ENCODE measurements at places on chromosomes 12 and 14.

GRCh38 chr14:104664107-104664506 is 25.3 kb upstream of the INF2 start:
- DNase-seq = no peak

DNA sequence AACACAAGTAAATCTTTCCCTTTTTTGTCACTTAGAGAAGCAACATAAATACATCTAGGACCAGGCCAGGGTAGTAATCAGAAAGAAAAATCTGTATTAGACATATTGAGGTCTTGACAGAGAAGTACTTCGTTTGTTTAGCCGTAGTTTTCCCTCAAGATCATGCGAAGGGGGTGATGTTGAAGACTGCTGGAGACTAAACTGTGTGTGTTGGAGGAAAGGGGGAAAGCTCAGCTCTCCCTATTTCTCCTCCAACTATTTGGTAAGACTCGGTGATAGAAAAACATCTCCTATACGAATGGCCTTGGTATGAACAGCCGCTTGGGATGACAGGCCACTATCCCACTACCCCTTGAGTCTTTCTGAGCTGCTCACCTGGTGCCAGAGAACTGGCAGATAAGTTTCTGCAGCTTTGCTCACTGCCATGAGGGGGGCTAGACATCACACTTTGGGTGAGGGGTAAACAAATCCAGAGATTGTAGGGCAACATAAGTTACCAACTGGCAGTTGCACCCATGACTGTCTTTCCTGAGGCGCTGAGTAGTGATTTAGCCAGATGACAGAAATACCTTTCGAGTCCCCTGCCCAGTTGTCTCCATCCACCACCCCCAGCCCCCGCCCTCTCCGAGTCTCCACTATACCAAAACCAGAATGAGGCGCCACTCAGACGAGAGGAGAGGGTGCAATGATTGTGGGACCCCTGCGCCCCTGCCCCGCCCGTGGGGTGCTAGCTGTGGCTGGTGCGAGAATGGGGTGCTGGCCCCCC is 685 bp downstream of the VAMP1 start:
- no peak for DNase-seq

DNA sequence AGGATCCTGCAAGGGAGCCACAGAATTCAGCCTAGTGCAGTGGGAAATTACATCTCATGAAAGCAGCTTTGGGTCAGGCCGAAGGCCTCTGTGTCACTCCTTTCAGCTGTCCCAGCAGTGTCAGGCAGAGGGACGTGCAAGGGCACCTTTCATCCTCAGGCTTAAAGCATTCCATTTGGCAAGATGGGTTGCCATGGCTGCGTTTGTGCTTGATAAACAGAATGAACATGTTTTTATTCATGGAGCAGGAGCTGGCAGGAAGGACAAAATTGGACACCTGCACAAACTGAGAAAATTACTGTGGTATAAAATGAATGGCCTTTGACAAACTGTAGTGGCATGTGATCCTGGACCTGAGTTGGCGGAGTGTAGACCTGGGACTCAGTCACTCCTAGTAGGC is 29.4 kb downstream of the ACAD10 start:
- DNase-seq = no peak

GRCh38 chr12:49502590-49502989 is 36.2 kb upstream of the KCNH3 start:
- peak; percentile 55 for DNase-seq

DNA sequence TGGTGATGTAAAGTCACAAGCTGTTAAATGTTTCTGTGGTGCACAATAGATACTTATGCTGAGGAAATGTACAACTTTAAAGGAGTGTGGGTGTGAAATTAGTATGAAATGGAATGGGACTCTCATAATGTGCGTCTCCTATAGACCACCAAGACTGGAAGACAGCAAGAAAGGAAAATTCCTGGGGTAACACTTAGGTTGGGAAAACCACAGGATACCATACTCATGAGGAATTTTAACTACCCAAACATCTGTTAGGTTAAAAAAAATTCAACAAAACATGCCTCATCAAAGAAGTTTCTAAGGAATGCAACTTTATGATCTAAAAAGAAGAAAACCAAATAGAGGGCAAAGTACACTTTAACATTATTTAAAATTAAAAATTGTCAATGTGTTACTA is 113.7 kb upstream of the MYF6 start:
- peak; percentile 64 for DNase-seq

GRCh38 chr14:96091941-96092411 is 52.8 kb downstream of the C14orf132 start:
- DNase-seq = peak; percentile 43

DNA sequence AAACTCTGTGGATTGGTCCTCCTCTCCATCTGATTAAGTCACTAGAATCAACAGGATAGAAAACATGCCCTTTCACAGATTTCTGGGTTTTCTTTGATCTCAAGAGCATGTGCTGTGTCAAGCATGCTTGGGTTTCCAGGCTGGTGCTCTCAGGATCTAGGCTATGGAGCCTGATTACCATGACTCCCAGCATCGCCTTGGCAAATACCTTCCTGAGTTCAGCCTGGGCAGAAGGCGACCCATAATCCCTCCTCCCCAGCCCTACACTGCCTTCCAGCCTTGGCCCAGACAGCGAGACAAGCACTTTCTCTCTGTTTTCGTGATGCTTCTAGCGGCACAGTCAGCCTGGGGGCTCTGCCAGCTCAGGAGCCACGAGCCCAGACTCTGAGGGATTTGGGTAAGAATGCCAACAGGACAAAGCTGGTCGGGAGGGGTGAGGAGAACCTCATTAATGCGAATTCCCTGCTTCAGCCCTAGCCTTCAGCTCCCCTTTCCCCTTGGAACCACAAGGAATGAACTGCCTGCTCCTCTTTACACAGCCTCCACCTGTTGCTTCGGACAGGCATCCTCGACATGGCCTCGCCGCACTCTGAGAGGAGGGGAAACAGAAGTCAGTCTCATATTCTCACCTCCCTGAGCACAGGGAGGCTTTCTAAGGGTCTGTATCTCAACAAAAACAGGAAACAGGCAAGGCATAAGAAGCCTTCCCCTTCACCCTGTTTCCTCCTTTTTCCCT is 227.1 kb downstream of the MSRB3 start:
- DNase-seq = no peak

DNA sequence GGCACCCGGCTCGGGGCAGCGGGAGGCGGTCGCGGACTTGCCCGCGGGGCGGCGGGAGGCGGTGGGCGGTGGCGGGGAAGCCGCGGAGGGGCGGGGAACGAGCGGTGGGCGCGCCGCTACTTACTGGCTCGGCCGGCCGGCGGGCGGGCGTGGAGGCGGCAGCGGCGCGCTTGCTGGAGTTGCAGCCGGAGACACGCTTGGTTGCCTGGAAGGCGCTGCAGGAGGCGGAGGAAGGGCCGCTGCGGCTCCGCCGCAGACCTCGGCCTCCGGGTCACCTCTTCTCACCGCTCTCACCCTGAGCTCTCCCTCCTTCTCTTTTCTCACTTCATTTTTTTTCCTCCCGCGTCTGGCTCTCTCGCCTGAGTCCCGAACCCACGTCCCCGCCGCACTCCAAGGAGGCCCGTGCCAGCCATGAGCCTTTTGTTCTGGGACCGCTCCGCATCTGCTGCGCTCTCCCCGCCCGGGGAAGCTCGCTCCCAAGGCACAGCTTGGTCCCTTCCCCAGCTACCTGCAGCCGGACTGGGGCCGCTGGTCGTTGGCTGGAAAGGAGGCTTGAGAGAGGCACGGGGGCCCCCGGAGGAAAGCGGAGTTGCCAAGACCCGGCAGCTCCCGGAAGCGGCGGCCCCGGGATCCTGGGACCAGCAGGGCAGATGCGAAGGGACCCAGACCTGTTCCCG is 592 bp upstream of the KCNK10 start:
- no peak for DNase-seq

GRCh38 chr12:122096014-122096413 is 17.5 kb downstream of the MLXIP start:
- DNase-seq = no peak

DNA sequence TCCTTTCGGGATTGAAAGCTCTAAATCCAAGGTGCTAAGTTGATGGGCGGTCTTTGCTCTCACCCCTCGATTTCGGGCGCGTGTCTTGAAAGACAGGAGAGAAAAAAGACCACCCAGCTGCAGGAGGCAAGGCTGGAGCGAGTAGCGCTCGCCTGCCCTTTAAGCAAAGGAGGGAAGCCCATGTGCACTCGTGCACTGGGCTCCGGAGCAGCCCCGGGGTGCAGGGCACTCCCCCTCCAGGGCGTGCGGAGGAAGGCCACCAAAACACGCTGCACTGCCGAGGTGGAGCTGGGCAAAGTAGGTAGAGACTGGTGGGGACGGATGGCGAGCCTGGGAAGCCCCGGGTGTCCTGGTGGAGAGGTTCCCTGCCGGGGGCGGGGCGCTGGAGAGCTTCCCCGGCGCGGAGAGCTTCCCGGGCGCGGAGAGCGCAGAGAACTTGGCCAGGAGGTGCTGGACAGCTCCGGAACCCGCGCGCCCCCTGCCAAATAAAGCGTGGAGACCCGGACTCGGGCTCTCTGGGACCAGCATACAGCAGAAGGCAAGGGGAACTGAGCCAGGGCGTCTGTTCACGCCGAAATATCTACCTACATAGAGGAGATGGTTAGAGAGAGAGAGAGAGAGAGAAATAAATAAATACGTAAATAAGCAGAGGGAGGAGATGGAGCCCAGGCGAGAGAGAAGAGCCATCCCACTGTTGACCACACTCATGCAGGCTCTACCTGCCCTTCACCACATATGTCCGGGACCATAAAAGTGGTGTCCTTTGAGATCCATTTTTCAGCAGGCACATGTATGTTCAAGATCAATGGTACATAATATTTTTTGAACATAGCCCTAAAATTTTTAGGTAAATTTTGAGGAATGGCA is 662 bp upstream of the NELL2 start:
- peak; percentile 8 for DNase-seq

GRCh38 chr12:19515179-19515578 is 75.9 kb downstream of the AEBP2 start:
- DNase-seq = no peak

GRCh38 chr12:96773031-96773430 is 134.0 kb upstream of the NEDD1 start:
- DNase-seq = no peak

- DNase-seq = no peak
These were observed 24.4 kb downstream of the ADCY6 start for GRCh38 chr12:48764521-48764920.

DNA sequence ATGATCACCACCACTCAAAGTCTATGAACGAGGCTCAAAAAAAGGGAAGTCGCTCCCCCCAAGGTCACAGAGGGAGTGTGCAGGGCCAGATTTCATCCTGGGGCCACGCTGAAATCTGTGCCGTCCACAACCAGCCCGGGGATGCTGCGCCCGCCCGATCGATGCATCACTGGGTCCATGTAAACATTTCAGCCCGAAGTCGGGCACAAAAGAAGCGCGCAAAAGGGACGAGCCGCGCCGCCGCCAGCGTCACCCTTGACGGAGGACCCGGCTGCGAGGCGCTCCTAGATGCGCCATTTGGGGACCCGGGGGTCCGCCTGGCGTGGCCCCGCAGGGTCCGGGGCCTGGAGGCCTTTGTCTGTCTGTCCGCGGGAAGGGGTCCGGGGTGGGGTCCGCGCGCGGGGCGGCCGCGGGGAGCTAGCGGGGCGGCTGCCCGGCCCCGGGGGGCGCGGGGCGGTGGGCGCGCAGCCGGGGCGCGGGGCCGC is 503 bp downstream of the FBXO21 start:
- DNase-seq = peak; percentile 21

GRCh38 chr12:63863658-63864453 is 19.4 kb downstream of the SRGAP1 start:
- DNase-seq = no peak

DNA sequence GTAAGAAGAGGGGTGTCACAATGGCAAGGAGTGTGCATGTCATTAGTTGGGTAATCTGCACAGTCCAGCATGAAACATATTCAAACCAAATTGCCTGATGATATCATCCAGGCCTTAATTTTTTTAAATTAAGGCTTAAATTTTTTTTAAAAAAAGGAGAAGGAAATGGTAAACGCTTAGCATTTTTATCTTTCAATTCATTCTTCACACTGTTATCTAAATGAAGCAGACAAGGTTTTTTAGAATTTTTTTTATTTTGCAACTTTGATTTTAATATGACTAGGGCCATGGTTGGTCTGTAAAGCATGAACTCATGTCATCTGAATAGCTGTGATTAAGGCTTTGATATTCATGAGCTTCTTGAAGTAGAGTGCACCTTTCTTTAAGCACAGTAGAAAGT is 362.5 kb downstream of the SYT1 start:
- DNase-seq = no peak

DNA sequence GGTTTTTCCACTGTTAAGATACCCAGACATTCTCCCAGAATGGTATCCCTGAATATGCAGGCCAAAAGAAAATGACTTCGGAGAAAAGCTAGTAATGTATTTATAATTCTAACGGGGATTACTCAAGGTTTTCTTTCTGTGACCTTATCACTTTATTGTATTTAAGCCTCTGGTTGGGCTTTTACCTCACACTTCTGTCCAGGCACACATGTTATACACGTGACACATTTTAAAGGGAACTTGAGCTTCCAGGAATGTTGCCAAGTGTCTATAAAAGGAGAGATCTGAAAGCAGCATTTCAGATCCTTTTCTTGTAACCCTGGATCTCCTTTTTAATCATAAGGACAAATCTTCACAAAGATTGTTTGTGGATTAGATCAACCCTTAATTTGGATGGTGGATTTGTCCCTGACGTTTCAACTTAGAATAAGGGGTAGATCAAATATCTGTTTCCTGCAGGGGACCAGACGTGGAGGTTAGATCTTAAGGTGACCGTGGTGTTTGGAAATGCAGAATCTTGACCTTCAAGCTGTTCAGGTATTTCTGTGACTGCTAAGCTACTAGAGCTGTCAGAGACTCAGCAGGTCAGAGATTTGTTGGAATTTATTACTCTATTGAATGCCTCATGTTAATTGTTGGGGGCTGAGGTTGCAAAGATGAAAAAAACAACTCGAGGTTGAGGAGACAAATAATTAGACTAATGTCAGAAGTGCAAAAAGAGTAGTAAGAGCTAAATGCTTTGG is 1.5 kb downstream of the CIPC start:
- DNase-seq = peak; percentile 79

DNA sequence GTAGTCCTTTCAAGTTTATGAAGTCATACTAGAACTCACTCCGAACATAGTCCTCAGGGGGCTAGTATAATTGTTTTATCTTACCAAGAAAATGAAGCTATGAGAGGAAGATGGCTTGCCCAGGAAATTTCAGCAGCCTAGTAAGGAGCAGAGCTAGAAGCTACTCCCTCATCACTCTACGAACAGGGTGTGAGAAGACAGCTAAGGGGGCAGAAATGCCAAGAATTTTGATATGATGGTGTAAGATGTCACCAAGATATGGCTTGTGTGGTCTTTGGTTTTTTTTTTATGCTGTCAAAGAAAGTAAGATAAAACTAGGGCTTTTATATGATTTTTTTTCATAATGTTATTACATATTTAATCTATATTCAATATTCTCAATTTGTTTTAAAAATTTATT is 47.6 kb downstream of the PRICKLE1 start:
- DNase-seq = peak; percentile 15

GRCh38 chr12:3891201-3891600 is 18.0 kb upstream of the PARP11 start:
- DNase-seq = no peak

GRCh38 chr12:2673966-2674810 is 120.6 kb upstream of the FKBP4 start:
- DNase-seq = no peak

DNA sequence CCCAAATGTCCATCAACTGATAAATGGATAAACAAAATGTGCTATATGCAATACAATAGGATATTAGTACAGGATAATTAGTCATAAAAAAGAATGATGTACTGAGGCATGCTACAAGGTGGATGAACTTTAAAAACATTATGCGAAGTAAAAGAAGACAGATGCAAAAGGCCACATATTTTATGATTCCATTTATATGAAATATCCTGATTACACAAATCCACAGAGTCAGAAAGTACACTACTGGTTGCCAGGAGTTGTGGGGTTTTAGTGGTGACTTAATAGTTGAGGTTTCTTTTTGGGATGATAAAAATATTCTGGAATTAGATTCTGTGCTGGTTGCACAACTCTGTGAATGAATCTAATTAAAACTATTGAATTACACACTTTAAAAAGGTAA is 12.6 kb downstream of the TRIM9 start:
- peak; percentile 65 for DNase-seq

Data from fibroblast of the aortic adventitia (primary cell).